ENCODE measurements at places on chromosomes 3 and 15. TPM values are rescaled to one million over a fixed set of nuclear protein-coding genes. Genes with fewer than 3 reads are reported as not detected.

CAV3 gene
- 0.34 TPM for polyA plus RNA-seq

UROC1 gene
- 0.10 TPM for polyA plus RNA-seq

FBXO40 gene
- not detected for polyA plus RNA-seq

GRAMD1C gene
- polyA plus RNA-seq = 30.6 TPM

RAB6B gene
- 16.4 TPM for polyA plus RNA-seq

CNTN3 gene
- polyA plus RNA-seq = 7.1 TPM

DOCK3 gene
- 2.2 TPM for polyA plus RNA-seq

CIP2A gene
- polyA plus RNA-seq = 20.3 TPM

GOLGA8J gene
- 1.7 TPM for polyA plus RNA-seq

OPA1 gene
- 80.5 TPM for polyA plus RNA-seq

GOLGA8T gene
- not detected for polyA plus RNA-seq

GOLGA6A gene
- polyA plus RNA-seq = 0.51 TPM

CCR9 gene
- not detected for polyA plus RNA-seq

TRAK1 gene
- 43.7 TPM for polyA plus RNA-seq

XCR1 gene
- not detected for polyA plus RNA-seq

DHFR2 gene
- 11.1 TPM for polyA plus RNA-seq

TGM5 gene
- not detected for polyA plus RNA-seq

ROBO2 gene
- 95.6 TPM for polyA plus RNA-seq

HTR3E gene
- polyA plus RNA-seq = not detected
